CD8-positive, alpha-beta memory T cell (primary cell): ENCODE measurements at places on chromosomes 5 and 9. TPM values are rescaled to one million over a fixed set of nuclear protein-coding genes. Genes with fewer than 3 reads are reported as not detected.

GRCh38 chr5:78112931-78113330 lies 181.6 kb downstream of the AP3B1 start:
- H3K4me1 ChIP-seq: no peaks in the 10 kb centered on the region
- no peak overlapping the region for H3K4me3 ChIP-seq
- DNase-seq: no peak
- peaks cover 22% of the 10 kb centered on the region for H3K36me3 ChIP-seq

DNA sequence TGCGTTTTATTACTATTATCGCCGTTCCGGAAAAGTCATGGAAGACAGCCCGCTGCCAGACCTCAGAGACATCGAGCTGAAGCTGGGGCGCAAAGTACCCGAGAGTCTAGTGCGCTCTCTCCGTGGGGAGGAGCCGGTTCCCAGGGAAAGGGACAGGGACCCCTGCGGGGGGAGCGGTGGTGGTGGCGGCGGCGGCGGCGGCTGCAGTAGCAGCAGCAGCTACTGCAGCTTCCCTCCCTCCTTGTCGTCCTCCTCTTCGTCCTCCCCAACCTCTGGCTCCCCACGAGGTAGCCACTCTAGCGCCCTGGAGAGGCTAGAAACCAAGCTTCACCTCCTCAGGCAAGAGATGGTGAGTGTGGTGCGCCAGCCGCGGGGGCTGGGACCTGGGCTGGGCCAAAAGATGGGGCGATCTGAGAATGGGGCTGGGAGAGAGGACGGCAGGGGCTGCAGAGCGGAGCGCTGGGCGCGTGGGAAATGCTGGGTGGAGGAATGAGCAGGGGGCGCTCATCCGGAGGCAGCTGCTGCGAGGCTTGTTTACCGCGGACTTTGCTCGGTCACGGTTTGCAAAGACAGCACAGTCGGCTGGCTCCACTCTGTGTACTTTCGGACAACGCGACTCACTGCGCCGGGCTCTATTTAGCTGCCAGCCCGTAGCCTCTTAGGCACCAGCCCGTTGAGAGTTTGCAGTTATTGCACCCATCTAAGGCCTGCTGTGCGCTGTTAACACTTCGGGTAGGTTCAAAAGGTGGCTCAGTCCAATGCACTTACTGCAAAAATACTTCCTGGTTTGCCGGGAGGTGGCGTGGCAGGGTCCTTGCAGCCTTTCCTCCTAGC lies 1.1 kb downstream of the LURAP1L start:
- no peak overlapping the region for H3K27ac ChIP-seq
- H3K36me3 ChIP-seq: no peaks in the 10 kb centered on the region
- no peak for DNase-seq

Gene SLC6A3
- not detected for total RNA-seq

Gene SYK
- total RNA-seq: 0.73 TPM

GRCh38 chr9:16401701-16402100 lies 468.8 kb downstream of the BNC2 start:
- H3K4me1 ChIP-seq: no peaks in the 10 kb centered on the region
- H3K4me3 ChIP-seq: no peak overlapping the region
- H3K27ac ChIP-seq: no peak overlapping the region
- H3K36me3 ChIP-seq: no peaks in the 10 kb centered on the region
- no peaks in the 10 kb centered on the region for H3K27me3 ChIP-seq

DNA sequence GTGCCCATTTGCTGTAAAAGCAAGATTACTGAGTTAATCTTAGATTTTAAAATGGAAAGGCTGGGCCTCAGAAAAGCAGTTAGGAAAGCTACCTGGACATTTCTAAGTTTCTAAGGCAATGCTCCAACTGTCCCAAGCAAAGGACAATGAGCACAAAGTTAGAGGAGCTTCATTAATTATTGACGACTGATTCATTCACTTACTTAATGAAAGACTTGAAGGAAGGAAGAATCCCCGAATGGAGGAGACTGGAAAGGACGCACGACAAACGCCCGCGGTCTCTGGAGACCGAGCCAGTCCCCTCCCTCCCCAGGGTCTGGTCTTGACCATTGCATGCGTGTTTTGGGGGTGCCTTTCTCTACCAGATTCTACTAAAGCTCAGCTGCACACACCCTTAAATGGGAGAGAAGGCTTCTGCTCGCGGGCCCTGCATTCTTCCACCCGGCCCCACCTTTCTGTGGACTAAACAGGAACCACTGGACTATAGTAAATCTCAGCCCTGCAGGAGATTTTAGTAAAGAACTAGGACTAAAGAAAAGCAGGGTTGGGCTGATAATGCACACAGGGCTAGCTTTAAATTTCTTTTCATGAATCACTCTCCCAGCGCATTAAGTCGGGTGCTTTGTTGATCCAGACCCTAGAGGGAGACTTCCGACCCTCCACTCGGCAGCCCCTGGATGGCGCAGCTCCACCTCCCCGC lies 44.8 kb downstream of the CTSL start:
- no peak for DNase-seq
- H3K27me3 ChIP-seq: no peaks in the 10 kb centered on the region
- H3K4me3 ChIP-seq: no peak overlapping the region

Gene SEMA4D
- total RNA-seq: 243 TPM

Gene ANKRD33B
- 32.7 TPM for total RNA-seq

Gene MSMP
- total RNA-seq: 0.51 TPM

Gene WDR31
- 1.9 TPM for total RNA-seq

Gene ADCY2
- total RNA-seq: not detected

Gene PCDHGA3
- not detected for total RNA-seq

Gene ENHO
- total RNA-seq: 0.35 TPM

Gene PCSK5
- 1.8 TPM for total RNA-seq

Gene CORO2A
- 5.1 TPM for total RNA-seq

Gene DOCK2
- total RNA-seq: 155 TPM

DNA sequence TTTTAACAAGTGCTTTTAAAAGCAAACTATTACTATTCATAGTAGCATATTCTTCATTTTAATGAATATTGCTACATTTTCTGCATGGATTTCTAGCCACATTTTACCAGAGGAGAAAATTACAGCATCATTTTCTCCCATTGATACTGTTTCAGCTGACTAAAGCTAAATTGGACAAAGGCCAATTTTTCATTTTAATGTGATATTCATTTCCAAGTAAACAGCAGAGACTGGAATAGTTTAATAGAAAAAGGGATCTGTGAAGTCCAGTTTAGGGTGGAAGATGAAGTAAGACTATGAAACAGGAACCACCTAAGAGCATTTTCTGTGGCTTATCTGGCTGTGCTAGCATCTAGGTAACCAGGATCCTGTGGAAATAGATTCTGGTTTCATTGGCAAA lies 128.1 kb downstream of the GIN1 start:
- H3K4me1 ChIP-seq: no peaks in the 10 kb centered on the region
- no peak for DNase-seq
- no peaks in the 10 kb centered on the region for H3K36me3 ChIP-seq
- H3K27ac ChIP-seq: no peak overlapping the region

GRCh38 chr5:178836628-178837027 lies 23.1 kb upstream of the ZNF354B start:
- no peak for DNase-seq
- H3K27ac ChIP-seq: no peak overlapping the region
- H3K4me3 ChIP-seq: no peak overlapping the region
- no peaks in the 10 kb centered on the region for H3K27me3 ChIP-seq
- H3K36me3 ChIP-seq: no peaks in the 10 kb centered on the region

DNA sequence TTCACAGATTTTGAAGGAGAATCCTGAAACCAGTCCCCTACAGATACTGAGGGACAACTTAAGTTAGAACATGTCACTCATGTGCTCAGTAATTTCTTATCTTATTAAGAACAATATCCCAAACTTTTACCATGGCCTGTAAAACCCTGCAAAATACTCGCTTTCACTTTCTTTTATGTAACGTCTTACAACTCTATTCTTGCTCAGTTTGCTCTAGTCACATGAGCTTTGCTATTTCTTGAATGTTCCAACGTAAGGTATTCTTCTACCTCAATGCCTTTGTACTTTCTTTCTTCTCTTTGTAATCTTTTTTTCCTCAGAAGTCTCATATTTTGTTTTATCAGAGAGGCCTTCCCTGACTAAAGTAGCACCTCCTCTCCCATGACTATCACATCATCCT lies 14.1 kb downstream of the TMEM38B start:
- peaks cover 6% of the 10 kb centered on the region for H3K4me1 ChIP-seq
- no peaks in the 10 kb centered on the region for H3K36me3 ChIP-seq
- DNase-seq: no peak
- no peaks in the 10 kb centered on the region for H3K27me3 ChIP-seq
- no peak overlapping the region for H3K27ac ChIP-seq

DNA sequence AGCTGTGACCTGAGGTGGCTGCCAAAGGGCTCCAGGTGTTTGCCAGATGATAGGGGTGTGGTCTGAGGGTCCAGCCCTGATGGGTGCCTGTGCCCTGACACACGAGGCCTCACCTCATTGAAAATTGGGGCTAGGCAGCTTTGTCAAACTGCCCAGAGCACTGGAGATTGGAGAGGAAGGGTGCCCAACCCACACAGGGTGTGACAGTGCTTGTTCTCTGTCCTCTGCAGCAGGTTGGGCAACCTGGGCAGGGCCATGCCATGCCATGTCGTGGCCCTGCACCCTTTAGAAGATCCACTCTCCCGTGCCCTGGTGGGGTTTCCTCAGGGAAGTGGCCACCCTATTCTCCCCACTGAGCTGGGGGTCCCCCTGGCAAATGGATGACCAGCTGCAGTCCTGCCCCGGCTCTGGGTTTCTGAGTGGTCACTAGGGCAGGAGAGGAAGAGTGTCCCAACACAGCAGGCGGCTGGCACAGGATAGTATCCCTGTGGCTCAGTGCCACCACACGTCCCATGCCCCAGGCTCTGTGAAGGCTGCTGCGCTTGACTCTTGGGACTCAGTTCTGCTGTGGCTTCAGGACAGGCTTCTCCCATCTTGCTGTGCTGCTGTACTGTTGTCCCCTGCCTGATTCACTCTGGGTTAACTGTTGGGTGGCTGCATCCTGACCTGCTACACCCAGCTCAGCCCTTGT lies 100.8 kb upstream of the PITX1 start:
- no peaks in the 10 kb centered on the region for H3K27me3 ChIP-seq
- no peak overlapping the region for H3K4me3 ChIP-seq
- H3K4me1 ChIP-seq: no peaks in the 10 kb centered on the region
- peak overlapping the region; percentile 59 for H3K27ac ChIP-seq
- no peaks in the 10 kb centered on the region for H3K36me3 ChIP-seq
- no peak for DNase-seq

Gene SLCO4C1
- total RNA-seq: 0.09 TPM

DNA sequence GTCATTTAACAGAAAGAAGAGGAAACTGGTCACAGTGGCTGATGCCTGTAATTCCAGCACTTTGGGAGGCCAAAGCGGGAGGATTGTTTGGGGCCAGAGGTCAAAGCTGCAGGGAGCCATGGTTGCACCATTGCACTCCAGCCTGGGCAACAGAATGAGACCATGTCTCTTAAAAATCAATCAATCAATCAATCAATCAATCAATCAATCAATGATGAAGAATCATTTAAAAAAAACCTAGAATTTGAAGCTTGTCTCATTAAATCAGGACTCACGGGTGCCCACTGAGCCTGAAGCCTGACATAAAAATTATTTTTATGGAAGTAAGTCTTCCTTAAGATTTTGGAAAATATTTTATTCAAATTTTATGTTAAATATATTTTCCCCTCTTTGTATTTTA lies 43.9 kb downstream of the BNIP1 start:
- H3K4me3 ChIP-seq: no peak overlapping the region
- H3K27me3 ChIP-seq: no peaks in the 10 kb centered on the region
- H3K27ac ChIP-seq: no peak overlapping the region
- no peak for DNase-seq
- no peaks in the 10 kb centered on the region for H3K36me3 ChIP-seq
- no peaks in the 10 kb centered on the region for H3K4me1 ChIP-seq

Gene DRD1
- total RNA-seq: not detected

Gene LAMC3
- 0.04 TPM for total RNA-seq

GRCh38 chr5:146620669-146621051 lies 104.7 kb upstream of the GPR151 start:
- DNase-seq: no peak
- H3K4me1 ChIP-seq: no peaks in the 10 kb centered on the region
- H3K4me3 ChIP-seq: no peak overlapping the region
- no peaks in the 10 kb centered on the region for H3K36me3 ChIP-seq
- H3K27me3 ChIP-seq: no peaks in the 10 kb centered on the region
- H3K27ac ChIP-seq: no peak overlapping the region

DNA sequence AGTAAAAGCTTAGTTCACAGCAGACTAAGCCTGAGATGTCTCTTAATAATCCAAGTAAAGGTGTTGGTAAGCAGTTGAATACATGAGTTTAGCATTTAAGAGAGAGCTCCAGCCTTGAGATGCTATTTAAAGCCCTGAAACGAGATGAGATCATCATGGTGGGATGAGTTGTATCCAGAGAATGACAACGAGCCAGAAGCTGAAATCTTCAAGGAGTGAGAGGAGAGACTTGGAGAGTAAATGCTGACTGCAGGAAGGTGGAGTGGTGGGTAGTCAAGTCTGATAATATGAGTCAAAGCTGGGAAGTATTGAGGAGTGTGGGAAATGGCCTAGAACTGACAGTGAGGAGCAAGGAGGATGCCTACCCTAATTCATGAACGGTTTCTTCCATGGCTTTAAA lies 53.7 kb downstream of the PLAC8L1 start:
- H3K27ac ChIP-seq: no peak overlapping the region
- no peak overlapping the region for H3K4me3 ChIP-seq
- H3K27me3 ChIP-seq: no peaks in the 10 kb centered on the region
- H3K4me1 ChIP-seq: no peaks in the 10 kb centered on the region
- no peak for DNase-seq
- H3K36me3 ChIP-seq: no peaks in the 10 kb centered on the region

Gene NFIB
- not detected for total RNA-seq

Gene GTF3C4
- 21.1 TPM for total RNA-seq

DNA sequence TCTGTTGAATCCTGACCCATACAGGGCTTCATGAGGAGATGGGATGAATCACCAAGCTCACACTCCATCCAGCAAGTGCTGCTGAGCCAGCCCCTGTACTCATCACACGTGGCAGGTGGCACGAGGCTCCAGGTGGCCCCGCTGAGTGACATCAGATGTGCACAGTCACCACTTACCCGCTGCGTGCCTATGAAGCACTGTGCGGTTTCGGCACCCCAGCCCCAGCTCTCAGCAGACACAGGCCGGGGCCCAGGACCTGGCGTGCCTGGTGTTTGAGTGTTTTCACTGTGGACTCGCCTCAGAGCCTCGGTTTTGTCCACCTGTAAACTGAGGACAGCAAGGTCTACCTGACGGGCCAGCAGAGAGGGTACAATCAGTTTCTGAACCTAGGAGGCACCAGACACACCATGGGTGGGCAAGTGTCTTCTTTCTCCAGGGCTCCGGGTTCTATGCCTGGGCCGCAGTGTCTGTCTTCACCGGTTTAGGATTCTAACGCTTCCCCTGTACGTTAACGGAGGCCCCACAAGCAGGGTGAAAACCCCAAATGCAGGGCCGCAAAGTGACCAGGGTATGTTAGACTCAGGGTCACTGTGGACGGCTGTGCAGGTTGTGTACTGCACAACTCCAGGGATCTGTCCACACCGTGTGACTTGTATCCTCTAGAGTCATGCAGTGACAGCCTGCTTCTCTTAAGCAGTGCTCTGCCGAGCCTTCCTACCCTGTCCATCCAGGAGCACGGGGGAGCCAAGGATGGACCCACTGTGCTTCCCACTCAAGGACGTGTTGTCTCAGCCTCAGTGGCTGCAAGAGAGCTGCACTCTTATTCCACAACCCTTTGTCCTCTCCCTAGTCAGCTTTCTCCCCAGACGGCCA lies 44.3 kb upstream of the COL5A1 start:
- DNase-seq: no peak
- no peaks in the 10 kb centered on the region for H3K36me3 ChIP-seq
- no peak overlapping the region for H3K27ac ChIP-seq
- no peak overlapping the region for H3K4me3 ChIP-seq
- H3K27me3 ChIP-seq: peaks cover 4% of the 10 kb centered on the region
- H3K4me1 ChIP-seq: no peaks in the 10 kb centered on the region

Gene ZBTB5
- 7.0 TPM for total RNA-seq

GRCh38 chr5:151037561-151038411 lies 17.4 kb downstream of the GPX3 start:
- no peak for DNase-seq
- no peaks in the 10 kb centered on the region for H3K4me1 ChIP-seq
- no peak overlapping the region for H3K27ac ChIP-seq
- no peak overlapping the region for H3K4me3 ChIP-seq
